ENCODE measurements at places on chromosomes 7 and 10.

DNA sequence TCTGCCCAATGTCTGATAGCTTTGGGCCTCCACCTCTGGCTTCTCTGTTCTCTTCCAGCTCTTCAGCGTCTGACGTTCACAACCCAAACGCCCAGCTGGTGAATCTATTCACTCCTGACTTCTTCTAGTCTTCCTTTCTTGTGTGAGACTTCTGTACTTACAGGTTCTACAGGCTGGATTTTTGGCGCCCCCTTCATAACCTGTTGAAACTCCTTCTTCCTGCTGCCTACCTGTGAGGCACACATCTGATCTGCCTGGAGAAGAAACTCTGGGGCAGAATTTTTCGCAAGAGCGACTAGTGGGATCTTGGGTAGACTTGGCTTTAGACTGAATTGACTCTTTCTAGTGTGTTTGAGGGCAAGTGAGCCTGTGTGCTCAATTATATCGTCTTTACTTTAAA lies 249.3 kb downstream of the REEP3 start:
- DNase-seq: no peak

DNA sequence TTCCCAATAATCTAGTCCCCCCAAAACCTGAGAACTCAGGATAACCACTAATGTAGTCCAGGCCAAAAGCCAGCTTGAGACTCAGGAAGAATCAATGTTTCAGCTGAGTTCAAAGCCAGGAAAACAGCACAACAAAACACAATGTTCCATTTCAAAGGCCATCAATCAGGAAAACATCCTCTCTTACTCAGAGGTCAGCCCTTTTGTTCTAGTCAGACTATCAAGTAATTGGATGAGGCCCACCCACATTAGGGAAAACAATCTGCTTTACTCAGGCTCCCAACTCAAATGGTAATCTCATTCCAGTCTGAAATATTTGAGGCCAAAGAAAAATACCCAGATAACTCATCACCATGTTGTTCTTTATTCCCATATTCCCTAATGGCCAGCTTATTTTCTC lies 152.2 kb downstream of the SDHAF3 start:
- DNase-seq: no peak

DNA sequence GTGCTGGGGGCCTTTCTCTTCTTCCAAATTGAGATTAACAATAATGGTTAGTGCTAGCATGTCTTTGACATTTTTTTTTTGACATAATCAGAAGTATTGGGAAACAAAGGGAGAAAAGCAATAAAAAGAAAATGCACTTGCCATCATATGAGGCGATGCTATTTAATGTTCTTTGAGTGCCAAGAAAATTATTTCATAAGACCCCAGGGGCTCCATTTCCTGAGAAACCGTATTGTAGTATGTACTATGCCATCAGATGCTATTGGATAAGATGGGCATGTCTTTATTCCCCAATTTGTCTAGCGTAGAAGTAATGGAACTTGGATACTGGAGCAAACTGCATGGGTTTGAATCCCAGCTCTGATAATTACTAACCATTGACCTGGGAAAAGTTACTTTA lies 408.9 kb downstream of the ADRA2A start:
- no peak for DNase-seq

DNA sequence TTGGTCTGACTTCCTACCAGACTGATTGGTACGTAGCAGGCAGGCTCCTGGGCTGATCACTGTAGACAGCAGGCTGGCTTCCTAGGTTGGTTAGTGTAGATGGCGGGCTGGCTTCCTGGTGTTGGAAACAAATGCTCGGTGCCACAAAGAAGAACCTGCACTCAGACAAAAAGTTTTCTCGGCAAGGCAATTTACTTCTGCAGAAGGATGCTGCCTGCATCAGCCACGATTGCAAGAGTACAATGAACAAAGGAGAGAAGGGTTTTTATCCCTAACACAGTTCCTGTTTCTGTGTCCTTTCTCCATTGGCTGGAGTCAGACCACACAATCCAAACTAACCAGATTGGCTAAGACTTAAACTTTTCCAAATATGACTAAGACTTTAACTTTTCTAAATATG lies 123.6 kb upstream of the PPP2R2D start:
- no peak for DNase-seq

DNA sequence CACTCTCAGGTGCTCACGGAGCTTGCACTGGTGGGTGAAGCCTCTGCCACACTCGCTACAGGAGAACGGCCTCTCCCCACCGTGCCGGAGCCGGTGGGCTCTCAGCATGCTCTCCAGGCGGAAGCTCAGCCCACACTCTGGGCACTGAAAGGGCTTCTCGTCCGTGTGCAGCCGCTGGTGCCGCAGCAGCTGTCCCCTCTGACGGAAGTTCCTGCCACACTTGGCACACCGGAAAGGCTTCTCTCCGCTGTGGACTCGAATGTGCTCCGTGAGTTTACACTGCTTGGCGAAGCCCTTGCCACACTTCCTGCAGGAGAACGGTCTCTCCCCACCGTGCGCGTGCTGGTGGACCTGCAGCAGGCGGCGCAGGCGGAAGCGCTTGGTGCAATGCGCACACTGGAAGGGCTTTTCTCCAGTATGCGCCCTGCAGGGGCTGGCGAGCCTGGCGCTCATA lies 19.3 kb downstream of the ZNF786 start:
- no peak for DNase-seq

- DNase-seq: no peak
Observed at GRCh38 chr10:72466018-72466417, 111.3 kb upstream of the DNAJB12 start.

- DNase-seq: no peak
Observed at GRCh38 chr7:151225948-151226510, 976 bp downstream of the ABCF2 start.

DNA sequence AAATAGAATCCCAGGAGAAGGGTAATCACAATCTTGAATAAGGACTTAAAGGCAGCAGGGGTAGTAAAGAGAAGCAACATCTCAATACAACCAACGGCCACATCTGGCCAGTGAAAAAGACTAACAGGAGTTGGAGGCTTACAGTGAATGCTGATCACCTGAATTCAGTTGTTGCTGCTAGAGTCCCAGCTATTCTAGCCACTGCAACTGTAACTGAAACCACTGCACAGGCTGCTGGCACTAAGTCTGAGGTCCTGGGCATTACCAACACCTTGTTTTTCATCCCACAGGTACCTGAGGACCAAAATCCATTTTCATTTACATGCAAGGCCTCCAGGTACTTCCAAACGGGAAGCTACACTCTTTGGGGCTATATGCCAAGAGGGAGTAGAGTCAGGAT lies 44.4 kb downstream of the TPK1 start:
- no peak for DNase-seq

Data from CD4-positive, alpha-beta T cell treated with Interleukin-6 for 4 hours (primary cell).